ENCODE measurements at places on chromosomes 16 and 17.

DNA sequence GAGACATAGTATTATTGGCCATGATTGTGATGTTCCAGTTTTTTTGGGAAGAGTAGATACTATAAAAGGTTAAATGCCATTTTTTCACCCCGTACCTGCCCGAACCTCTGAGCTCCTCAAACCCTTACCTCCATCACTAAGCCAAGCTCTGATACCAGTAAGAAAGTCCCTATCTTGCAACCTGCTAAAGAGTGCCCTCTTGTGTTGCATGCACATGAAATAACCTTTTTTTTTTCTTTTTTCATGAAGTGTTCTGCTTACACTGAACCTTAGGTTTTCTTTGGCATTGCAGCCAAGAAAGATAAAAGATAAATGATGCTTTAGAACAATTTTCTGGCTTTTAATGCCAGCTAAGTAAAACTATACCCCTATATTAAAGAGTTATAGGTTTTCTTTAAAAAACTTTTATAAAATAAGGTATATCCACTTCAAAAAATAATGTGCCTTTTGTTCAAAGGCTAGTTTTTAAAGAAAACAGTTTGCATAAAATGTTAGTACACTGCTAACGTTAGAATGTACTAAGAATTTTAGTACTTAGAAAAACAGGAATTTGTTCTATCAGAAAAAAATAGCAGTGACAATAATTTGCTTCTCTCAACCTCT lies 295.3 kb upstream of the PMFBP1 start:
- DNase-seq, result no peak

DNA sequence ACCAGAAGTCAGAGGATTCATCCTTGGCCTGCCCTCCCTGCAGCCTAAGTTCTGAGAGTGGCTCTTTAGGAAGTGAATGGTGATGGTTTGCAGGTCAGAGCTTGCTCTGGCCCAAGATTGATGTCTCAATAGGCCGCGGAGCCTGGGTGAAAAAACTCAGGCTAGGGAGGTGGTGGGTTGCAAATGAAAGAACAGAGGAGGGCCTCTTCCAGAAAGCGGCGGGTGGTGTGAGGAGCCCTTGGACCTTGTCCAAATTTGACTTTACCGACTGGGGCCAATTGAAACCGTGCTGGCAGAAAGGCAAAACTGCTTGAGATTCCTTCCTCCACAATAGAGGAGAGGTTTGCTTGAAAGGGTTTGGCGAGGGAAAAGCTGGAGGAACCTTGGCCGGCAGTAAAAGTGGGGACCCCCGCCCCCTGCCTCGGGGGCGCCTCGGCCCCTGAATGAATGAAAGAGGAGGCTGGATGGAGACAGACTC lies 331.3 kb downstream of the SEC14L1 start:
- DNase-seq, result no peak

GRCh38 chr17:50604513-50604912 lies 30.2 kb upstream of the ABCC3 start:
- no peak for DNase-seq

DNA sequence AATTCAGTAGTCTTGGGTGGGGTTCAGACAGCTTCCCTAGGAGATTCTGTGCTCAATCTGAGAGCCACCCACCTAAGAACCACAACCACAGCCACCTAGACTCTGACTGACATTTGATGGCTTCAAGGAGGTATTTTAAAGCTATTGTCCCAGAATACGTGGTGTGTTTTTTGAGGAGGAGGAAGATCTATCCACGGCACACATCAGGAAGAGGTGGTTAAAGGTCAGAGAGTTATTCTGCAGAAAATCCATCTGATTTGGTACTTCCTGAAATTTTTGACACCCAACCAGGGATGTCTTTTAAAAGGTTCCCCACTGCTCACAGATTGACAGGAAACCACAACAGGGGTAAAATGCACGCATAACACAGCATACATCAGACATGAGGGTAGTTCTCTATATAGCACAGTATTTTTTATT lies 25.1 kb downstream of the SMARCE1 start:
- no peak for DNase-seq
